ENCODE measurements at places on chromosomes 2 and 18.

DNA sequence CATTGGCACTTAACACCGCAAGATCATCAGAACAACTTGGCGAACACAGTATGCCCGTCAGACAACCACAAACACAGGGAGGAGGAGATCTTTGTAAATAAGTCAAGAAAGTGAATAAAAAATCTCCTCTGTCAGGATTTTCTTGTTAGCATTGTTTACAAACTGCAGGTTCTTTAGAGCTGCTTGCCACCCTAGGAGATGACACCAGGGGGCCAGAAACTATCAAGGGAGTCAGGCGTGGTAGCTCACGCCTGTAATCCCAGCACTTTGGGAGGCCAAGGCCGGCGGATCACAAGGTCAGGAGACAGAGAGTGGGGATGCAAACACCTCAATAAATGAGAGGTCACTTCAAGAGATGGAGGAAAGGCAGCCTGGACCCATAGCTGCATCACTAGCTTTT lies 428.1 kb downstream of the SETBP1 start:
- no peak overlapping the region for H3K4me3 ChIP-seq
- H3K36me3 ChIP-seq = no peaks in the 10 kb centered on the region
- H3K27ac ChIP-seq = no peak overlapping the region
- H3K27me3 ChIP-seq = peaks cover 2% of the 10 kb centered on the region
- no peak for DNase-seq

- no peak overlapping the region for H3K4me3 ChIP-seq
- H3K27me3 ChIP-seq = peaks cover 7% of the 10 kb centered on the region
- no peaks in the 10 kb centered on the region for H3K36me3 ChIP-seq
- no peak overlapping the region for H3K27ac ChIP-seq
Observed at GRCh38 chr18:45161850-45162249, 453.4 kb upstream of the SLC14A2 start.

GRCh38 chr2:127527001-127527804 lies 914 bp upstream of the IWS1 start:
- H3K36me3 ChIP-seq = peaks cover 17% of the 10 kb centered on the region
- H3K27me3 ChIP-seq = peaks cover 15% of the 10 kb centered on the region
- DNase-seq = no peak
- peaks cover 32% of the 10 kb centered on the region for H3K4me1 ChIP-seq
- peak overlapping the region; percentile 100 for H3K27ac ChIP-seq

GRCh38 chr2:45851111-45851510 lies 199.6 kb downstream of the PRKCE start:
- H3K4me3 ChIP-seq = no peak overlapping the region
- H3K36me3 ChIP-seq = no peaks in the 10 kb centered on the region
- no peak overlapping the region for H3K27ac ChIP-seq
- peaks cover 14% of the 10 kb centered on the region for H3K4me1 ChIP-seq
- peaks cover 7% of the 10 kb centered on the region for H3K27me3 ChIP-seq

DNA sequence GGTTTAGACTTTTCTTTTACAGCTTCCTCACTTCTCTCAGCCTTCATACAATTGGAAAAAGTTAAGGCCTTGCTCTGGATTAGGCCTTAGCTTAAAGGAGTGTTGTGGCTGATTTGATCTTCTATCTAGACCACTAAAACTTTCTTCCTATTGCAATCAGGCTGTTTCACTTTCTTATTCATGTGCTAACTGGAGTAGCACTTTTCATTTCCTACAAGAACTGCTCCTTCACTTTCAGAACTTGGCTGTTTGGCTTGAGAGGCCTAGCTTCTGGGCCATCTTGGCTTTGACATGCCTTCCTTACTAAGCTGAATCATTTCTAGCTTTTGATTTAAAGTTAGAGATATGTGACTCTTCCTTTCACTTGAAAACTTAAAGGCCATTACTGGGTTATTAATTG lies 114.3 kb downstream of the ARHGEF4 start:
- no peaks in the 10 kb centered on the region for H3K4me1 ChIP-seq
- peaks cover 13% of the 10 kb centered on the region for H3K27me3 ChIP-seq
- no peaks in the 10 kb centered on the region for H3K36me3 ChIP-seq
- no peak overlapping the region for H3K4me3 ChIP-seq
- DNase-seq = no peak

DNA sequence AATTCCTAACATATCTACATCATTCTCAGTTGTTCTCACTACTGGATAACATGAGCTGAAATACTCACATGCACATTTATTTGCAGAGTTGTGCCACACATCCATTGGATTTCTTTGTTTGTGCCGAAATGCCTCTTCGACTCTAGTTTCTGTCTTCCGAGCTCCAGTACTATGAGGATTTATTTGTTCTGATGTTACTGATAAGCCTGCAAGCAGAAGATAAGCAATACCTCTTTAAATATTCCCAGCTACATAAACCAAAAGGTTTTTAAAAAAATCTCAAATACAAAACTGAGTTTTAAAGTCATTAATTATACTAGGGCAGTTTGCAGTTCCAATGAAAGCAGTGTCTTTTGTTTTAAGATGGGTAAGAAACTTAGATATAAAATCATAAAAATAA lies 164.8 kb downstream of the ATAD2B start:
- H3K27ac ChIP-seq = no peak overlapping the region
- peaks cover 9% of the 10 kb centered on the region for H3K4me1 ChIP-seq
- DNase-seq = no peak
- H3K27me3 ChIP-seq = no peaks in the 10 kb centered on the region
- H3K4me3 ChIP-seq = no peak overlapping the region

DNA sequence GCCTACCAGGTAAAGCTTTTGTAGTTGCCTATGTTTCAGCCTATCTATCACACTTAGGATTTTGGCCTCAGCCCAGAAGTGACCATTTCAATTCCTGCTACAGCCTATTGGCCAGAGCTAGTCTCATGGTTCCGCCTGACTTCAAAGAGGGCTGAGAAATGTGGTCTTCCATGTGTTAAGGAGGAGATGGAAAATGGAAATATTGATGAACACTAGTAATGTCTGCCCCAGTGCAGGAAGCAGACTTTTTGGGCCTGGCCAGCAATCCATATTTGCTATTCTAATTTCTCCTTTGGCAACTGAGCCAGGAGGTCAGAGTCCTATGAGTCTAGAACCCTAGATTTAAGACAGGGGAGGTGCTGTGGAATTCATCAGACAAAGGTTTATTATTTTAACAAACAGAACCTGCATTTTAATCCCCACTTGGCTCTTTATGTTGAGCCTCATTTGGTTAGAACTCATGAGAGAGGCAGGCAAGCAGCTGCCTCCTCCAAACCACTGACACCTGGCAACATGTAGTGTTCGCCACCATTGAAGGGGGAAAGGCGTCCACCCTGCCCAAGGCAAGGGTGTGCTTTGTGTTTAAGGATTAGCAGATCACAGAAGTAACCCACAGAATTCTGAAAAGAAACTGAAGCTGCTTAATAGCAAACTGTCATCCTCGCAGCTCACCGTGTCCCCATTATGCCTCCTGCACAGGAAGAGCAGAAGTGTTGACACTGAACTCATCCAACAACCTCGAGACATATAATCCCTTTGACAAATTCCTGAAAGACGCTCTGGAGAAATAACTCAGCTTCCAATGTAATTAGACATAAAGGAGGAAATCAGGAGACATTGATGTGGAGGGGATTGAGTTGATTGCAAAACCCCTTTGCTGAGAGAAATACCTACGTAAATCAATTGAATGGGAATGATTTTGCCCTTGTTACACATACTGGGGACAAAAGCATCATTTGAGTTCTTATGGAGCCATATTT lies 47.7 kb upstream of the SCG2 start:
- H3K4me1 ChIP-seq = peaks cover 6% of the 10 kb centered on the region
- peaks cover 5% of the 10 kb centered on the region for H3K36me3 ChIP-seq
- no peak overlapping the region for H3K27ac ChIP-seq
- no peaks in the 10 kb centered on the region for H3K27me3 ChIP-seq
- H3K4me3 ChIP-seq = no peak overlapping the region

GRCh38 chr2:48129293-48129950 lies 223.1 kb upstream of the FBXO11 start:
- peaks cover 7% of the 10 kb centered on the region for H3K4me1 ChIP-seq
- no peaks in the 10 kb centered on the region for H3K27me3 ChIP-seq
- DNase-seq = no peak

GRCh38 chr2:11659851-11660250 lies 10.1 kb downstream of the NTSR2 start:
- no peak overlapping the region for H3K4me3 ChIP-seq
- H3K27ac ChIP-seq = no peak overlapping the region
- H3K4me1 ChIP-seq = peaks cover 5% of the 10 kb centered on the region
- peaks cover 30% of the 10 kb centered on the region for H3K27me3 ChIP-seq
- H3K36me3 ChIP-seq = no peaks in the 10 kb centered on the region

- DNase-seq = no peak
- H3K36me3 ChIP-seq = no peaks in the 10 kb centered on the region
- H3K4me3 ChIP-seq = no peak overlapping the region
- peaks cover 49% of the 10 kb centered on the region for H3K4me1 ChIP-seq
Observed at GRCh38 chr2:170512266-170512665, 202.9 kb upstream of the SP5 start.

DNA sequence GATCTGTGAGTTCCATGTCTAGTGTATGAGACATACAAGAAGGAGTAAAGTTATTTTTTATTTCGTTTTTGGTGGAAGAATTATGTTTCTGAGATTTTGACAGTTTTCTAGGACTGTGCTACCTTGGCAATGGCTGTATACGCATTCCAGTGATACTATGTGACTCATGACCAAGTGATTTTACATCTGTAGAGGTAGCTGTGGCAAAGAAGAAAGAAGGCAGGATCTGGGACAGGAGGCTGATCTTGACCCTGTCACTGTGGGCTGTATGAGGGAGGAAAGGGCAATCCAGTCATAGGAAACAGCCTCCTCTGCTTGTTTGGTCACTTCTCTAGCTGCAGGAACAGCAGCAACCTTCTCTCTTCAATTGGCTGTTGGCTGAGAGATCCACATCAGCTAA lies 44.0 kb upstream of the PDCL3 start:
- H3K27me3 ChIP-seq = no peaks in the 10 kb centered on the region
- no peak overlapping the region for H3K4me3 ChIP-seq
- H3K4me1 ChIP-seq = no peaks in the 10 kb centered on the region
- H3K27ac ChIP-seq = no peak overlapping the region
- H3K36me3 ChIP-seq = no peaks in the 10 kb centered on the region

DNA sequence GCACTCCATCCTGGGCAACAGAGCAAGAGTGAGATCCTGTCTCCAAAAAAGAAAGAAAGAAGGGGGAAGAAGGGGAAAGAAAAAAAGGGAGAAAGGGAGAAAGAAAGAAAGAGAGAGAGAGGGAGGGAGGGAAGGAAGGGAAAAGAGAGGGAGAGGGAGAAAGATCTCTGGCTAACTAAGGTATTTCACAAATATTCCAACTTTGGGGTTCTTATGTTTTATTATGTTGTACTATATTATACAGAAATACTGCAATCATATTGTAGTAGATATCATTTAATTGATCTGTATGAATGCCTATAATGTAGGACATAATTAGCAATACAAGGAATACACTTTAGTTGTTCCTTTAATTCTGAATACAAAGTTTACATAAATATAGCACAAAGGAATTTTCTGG lies 70.1 kb upstream of the STAM2 start:
- H3K4me3 ChIP-seq = no peak overlapping the region
- H3K27me3 ChIP-seq = no peaks in the 10 kb centered on the region
- no peak overlapping the region for H3K27ac ChIP-seq
- H3K36me3 ChIP-seq = no peaks in the 10 kb centered on the region

DNA sequence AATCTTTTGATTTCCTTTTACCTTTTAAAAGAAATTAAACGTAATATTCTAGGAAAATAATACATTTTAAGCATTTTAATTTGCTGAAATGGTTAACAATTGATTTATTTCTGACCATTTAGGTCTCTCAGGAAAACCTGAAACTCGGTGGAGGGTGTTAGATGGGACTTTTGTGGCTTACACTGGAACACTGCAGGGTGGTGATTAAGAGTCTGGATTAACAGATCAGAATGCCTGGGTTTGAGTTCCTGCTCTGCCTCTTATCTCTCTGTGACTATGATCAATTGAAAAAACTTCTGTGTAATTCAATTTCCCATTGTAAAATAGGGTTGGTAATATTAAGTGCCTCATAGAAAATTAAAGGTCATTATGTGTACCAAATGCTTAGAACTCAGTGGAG lies 168.7 kb downstream of the UBE2E3 start:
- no peaks in the 10 kb centered on the region for H3K36me3 ChIP-seq
- H3K4me3 ChIP-seq = no peak overlapping the region
- H3K4me1 ChIP-seq = peaks cover 6% of the 10 kb centered on the region
- H3K27ac ChIP-seq = no peak overlapping the region
- no peak for DNase-seq

DNA sequence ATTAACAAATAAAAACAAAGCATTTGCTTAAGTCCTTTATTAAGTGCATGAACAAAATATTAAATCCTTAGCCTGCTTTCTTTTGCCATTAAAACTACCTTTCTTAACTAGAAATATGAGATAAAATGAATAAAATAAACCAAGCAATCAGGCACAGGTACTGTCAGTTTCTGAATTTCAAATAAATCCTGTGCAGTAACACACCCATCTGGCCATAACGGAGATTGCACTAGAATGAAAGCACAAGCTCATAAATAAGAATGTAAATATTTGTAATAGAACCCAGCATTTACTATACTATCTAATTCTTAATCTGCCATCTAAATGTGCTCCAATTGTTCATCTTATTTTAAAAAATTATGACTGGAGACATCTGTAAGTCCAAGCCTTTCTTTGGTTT lies 31.9 kb downstream of the PRKRA start:
- peaks cover 53% of the 10 kb centered on the region for H3K36me3 ChIP-seq
- no peak for DNase-seq
- H3K4me3 ChIP-seq = no peak overlapping the region
- H3K4me1 ChIP-seq = peaks cover 48% of the 10 kb centered on the region
- H3K27me3 ChIP-seq = no peaks in the 10 kb centered on the region

- H3K4me3 ChIP-seq = no peak overlapping the region
- peaks cover 23% of the 10 kb centered on the region for H3K36me3 ChIP-seq
- peaks cover 73% of the 10 kb centered on the region for H3K4me1 ChIP-seq
- H3K27me3 ChIP-seq = peaks cover 4% of the 10 kb centered on the region
- DNase-seq = no peak
Observed at GRCh38 chr2:235008584-235009044, 56.8 kb downstream of the SH3BP4 start.

- H3K4me3 ChIP-seq = no peak overlapping the region
- no peak overlapping the region for H3K27ac ChIP-seq
- peaks cover 16% of the 10 kb centered on the region for H3K4me1 ChIP-seq
- peaks cover 3% of the 10 kb centered on the region for H3K27me3 ChIP-seq
Observed at GRCh38 chr2:150647943-150648342, 160.5 kb upstream of the RND3 start.

DNA sequence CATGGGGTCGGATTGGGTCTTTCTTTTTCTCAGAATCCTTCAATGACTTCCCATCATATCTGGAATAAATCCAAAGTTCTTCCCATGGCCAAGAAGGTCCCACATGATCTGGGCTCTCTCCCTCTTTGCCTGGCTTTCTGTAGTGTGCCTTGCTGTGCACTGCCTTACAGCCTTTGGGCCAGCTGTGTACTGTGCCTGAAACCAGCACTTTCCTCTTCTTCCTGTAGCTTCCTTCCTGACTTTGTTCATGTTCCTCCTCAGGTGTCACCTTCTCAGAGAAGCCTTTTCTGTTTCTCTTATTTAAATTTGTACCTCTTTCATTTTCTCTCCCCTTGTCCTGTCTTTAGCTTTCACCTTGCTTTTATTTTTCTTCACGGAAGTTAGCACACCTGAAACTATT lies 4.3 kb upstream of the CDCA7 start:
- DNase-seq = no peak
- peaks cover 47% of the 10 kb centered on the region for H3K4me1 ChIP-seq
- H3K4me3 ChIP-seq = no peak overlapping the region
- no peaks in the 10 kb centered on the region for H3K27me3 ChIP-seq
- no peak overlapping the region for H3K27ac ChIP-seq
- peaks cover 17% of the 10 kb centered on the region for H3K36me3 ChIP-seq

Measured in nephron progenitor cell (in vitro differentiated cells).